ENCODE measurements at places on chromosomes 16 and 17.

DNA sequence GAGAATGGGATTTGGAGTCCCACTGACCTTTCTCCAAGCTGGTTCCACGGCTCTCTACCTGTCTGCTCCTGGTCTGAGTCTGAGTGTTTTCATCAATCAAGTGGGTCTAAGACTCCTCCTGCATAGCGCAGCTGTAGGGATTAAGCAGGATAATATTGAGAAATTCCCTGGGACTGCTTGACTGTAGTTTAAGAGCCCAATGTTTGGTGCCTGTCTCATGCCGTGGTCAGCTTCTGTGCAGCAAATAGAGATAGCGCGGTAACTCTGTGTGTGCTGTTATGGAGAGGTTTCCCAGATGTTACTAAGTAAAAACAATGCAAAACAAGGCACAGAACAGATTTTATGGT is 21.4 kb downstream of the RPTOR start:
- DNase-seq, result no peak

- DNase-seq, result no peak
These were observed 294.6 kb upstream of the HSBP1 start for GRCh38 chr16:83513008-83513755.

DNA sequence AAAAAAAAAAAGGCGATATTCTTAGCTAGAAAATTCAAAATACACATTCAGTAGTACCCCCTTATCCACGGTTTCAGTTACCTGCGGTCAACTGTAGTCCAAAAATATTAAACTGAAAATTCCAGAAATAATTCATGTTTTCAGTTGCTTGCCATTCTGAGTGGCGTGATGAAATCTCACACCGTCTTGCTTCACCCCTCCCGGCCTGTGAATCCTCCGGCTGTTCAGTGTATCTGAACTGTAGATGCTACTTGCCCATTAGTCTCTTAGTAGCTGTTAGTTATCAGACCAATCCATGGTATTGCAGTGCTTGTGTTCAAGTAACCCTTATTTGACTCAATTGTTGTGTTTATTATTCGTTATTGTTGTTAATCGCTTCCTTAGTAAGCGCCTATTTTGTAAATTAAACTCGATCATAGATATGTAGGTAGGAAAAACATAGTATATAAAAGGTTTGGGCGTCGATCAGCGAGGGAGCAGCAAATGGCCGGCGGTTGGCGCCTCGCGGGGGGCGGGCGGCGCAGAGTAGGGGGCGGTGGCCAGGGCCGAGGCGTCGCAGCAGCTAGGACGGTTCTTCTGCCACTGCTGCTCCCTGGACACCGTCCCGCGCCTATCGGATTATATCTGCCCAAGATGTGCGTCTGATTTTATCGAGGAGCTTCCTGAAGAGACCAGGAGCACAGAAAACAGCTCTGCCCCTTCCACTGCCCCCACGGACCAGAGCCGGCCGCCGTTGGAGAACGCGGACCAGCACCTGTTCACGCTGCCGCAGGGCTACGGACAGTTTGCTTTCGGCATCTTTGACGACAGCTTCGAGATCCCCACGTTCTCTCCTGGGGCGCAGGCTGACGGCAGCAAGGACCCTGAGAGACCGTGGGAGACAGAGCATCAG is 39.8 kb upstream of the AKAP1 start:
- no peak for DNase-seq

- DNase-seq, result no peak
These were observed 62.4 kb downstream of the SNX11 start for GRCh38 chr17:48169926-48170325.

- no peak for DNase-seq
These were observed 391.4 kb downstream of the WWOX start for GRCh38 chr16:78490847-78491246.

GRCh38 chr16:35298460-35299243 is 1839.2 kb downstream of the TP53TG3F start:
- no peak for DNase-seq

GRCh38 chr17:20012017-20012536 is 2.9 kb downstream of the SPECC1 start:
- DNase-seq, result no peak

GRCh38 chr17:77770331-77771105 is 188.0 kb upstream of the TNRC6C start:
- no peak for DNase-seq

Measured in stimulated activated CD8-positive, alpha-beta memory T cell treated with anti-CD3 and anti-CD28 coated beads, Interleukin-12 subunit alpha, Interleukin-12 subunit beta, amount 100 ng/mL, for 4 hours (primary cell).